ENCODE measurements at places on chromosomes 1 and 21.

GRCh38 chr1:62728963-62729362 is 40.8 kb upstream of the DOCK7 start:
- no peak for DNase-seq

- no peak for DNase-seq
Measured at GRCh38 chr1:173937062-173937461, 19.9 kb upstream of the SERPINC1 start.

DNA sequence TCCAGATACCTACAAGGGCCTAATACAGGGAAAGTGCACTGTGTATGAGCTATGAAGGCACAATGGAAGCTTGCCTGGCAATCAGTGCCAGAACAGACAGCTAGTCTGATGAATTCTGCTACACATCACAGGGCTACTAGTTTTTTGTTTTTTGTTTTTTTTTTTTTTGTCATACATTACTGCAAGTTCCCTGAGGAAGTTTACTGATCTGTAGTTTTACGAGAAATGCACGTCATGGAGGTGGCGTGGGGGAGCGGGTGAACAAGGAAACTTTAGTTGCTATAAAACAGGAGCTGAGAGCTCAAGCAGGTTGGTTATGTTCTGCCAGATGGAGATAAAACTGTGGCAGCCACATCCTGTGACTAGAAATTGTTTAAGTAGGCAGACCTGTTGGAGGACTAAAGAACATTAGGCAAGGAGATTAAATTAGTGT is 17.7 kb downstream of the PTPRC start:
- DNase-seq: peak; percentile 52

DNA sequence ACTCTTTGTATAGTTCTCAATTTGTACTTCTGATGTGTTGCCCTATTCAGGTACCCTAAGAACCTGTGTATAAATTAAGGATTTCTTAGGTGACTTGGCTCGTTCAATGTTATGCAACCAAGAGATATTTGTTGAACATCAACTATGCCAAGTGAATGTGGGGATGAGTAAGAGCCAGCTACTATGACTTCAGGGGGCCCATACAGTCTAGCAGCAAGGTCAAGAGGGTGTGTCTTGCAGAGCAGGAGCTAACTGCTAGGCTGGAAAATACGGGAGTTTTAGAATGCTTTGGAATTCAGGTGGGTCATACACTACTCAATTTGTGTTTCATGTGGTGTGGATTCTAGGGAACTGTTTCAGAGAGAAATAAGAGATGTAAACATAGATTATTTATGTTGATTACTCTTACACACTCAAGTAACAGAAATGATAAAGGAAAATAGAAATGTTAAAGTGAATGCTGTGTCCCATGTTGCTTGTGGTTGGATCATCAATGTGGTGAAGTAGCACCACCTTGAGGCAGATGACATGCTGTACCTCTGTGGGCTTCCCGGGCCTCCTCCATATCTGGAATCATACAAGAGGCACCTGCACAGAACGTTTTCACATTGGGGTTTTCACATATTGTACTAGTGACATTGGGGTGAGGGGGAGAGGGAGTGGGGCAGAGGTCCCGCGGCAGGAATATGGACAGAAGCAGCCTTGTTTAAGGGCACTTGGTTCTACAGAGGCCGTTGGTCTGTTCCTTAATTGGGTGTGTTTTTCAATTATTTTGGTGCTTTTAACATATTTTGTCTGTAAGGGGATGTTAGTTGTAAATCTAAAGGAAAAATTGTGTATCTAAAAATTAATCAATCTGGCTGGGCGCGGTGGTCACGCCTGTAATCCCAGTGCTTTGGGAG is 12.4 kb downstream of the ARPC5 start:
- no peak for DNase-seq

GRCh38 chr1:43975249-43975961 is 645 bp downstream of the ATP6V0B start:
- no peak for DNase-seq

GRCh38 chr1:186236921-186237320 is 138.1 kb downstream of the TPR start:
- no peak for DNase-seq

GRCh38 chr1:66695116-66695515 is 57.1 kb upstream of the DYNLT5 start:
- DNase-seq: no peak

DNA sequence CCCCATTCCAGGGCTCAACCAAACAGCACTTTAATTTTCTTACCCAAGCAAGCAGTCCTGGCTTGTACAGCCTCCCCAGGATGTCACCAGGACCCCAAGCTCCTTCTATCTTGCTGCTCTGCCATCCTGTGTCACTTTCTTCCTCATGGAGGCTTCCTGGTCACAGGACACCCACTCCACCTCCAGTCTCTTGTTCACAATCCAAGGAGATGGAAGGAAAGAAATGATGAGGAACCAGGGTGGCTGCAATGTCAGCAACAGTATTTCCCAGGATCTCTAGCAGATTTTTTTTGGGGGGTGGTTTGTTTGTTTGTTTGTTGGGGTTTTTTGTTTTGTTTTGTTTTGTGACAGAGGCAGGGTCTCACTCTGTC is 58.9 kb downstream of the RIPK4 start:
- DNase-seq: no peak

DNA sequence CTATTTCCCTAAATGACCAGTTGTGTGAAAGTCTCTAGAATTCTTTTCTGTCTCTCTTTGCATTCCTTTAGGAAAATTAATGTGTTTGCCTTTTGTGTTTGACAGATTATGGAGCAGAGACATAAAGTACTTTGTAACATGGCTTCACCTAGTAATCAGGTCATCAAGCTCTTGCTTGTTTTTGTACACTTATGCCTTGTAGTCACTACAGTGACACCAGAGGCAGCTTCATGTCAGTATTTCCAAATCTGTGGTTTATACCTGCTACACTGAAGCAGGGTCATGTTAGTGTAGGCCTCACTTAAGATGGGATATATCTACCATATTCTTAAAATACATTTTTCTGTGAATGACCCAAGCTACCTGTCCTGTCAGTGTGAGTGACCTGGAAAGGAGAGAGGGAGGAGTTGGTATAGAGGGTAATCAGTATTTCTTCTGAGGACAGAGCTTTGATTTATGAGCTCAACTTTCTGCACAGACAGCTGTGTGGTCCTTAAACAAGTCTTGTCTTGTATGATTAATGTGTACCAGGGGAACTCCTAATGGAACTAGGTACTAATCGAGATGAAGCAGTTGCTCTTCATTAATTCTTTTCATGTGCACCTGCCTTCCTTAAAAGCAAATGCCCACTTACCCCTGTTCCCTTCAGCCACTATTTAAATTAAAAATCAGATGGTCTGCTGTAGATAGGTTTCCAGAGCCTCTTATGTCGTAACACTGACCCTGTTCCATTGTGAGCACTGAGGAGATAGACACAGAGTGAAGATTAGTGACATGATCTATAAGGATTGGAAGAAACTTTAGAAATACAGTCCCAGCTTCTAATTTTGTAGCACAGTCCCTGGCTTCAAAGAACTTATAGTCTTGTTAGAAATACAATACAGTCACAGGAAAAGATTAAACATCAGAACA is 45.7 kb downstream of the MACO1 start:
- DNase-seq: no peak

DNA sequence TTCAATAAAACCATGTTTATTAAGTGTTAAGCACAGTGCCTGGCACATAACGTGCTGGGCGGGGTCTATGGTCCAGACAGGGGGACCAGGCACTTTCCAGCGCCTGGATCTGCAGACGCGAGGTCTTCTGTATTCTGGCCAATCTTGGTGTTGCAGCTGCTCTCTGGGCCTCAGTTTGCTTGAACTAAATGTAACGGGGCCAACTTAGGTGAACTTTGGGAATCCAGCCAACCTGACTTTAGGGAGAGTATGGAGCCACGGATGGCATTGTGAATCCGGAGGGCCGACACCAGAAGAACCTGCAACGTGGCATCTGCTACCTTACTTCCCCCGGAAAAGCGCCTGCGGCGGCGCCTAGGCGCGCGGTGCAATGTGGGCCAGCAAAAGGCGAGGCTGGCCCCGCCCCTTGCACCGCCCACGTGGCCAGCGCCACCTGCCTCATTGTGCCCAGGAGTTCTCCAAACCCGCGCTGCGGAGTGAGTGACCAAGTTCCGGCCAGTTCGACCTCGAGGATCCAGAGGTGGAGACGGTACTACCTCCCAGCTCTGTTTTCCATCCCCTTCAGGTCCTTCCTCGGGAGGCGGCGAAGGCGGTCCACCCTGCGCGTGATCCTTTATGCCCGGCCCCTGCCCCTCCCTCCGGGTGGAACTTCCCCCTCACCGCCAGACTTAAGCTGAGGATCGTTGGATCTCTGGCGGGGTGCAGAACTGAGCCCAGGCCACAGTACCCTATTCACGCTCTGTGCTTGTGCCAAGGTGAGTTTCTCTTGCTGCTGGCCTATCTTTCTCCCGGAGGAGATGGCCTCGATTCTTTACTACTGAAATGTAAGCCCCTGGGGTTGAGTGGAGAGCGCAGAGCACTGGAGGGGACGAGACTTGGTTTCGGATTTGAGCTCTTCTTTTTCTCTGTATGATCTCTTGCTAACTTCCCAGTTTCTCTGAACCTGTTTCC is at the start of gene AKR1A1:
Gene AKR1A1, plus strand, starts transcription at position 426 of the 951 bp plus-strand sequence. CDS start 10,969 bp downstream, outside the sequence.
- DNase-seq: peak; percentile 82

GRCh38 chr1:18013216-18013615 is 94.4 kb upstream of the IGSF21 start:
- no peak for DNase-seq

DNA sequence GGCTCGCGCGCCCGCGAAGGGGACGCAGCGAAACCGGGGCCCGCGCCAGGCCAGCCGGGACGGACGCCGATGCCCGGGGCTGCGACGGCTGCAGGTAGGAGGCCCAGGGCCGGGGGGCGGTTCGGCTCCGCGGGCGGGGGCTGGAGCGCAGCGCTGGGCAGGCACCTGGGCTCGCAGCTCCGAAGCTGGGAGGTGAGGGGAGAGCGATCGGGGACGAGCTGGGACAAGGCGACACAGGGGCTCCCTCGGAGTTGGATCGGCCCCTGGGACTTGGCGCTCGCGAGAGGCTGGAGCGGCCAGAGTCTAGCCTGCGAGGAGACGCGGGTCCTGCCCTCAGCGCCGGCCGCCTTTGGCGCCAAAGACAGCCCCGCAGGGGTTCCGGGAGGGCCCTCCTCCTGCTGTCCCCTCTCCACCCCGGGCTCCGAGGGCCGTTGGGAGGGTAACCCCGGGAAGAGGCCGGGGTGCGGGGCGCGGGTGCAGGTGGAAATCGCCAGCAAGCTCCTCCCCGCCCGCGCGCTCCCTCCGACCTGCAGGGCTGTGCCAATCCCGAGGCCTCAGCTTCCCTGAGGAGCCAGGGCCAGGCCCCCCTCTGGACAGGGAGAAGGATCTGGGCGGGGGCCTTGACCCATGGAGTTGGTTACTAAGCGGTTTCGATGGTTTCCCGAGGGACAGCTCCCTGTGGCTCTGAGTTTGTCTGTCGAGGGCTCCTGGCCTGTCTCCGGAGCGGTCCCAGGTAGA is 401 bp downstream of the TP73 start:
- DNase-seq: no peak

GRCh38 chr1:6181347-6181770 is 1.2 kb upstream of the CHD5 start:
- no peak for DNase-seq

- DNase-seq: no peak
Measured at GRCh38 chr1:111980686-111981085, 8.8 kb downstream of the KCND3 start.

DNA sequence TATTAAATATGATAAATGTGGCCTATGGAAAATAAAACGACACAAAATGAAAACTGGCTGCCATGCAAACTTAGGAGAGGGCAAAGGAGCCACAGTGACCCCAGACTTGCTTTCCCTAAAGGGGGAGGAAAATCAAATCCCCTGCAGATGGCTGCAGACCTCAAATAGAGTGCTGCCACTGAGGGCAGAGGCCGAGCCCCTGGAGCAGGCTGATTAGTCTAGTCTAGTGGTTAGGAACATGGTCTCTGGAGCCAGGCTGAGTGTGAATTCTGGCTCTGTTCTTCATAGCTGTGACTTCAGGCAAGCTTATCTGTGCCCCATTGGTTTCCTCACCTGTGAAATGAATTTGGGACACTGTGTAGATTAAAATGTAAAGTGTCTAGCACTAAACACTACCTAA is 60.8 kb downstream of the ITPKB start:
- DNase-seq: no peak

GRCh38 chr1:111214074-111214801 is 13.3 kb upstream of the CHI3L2 start:
- no peak for DNase-seq

DNA sequence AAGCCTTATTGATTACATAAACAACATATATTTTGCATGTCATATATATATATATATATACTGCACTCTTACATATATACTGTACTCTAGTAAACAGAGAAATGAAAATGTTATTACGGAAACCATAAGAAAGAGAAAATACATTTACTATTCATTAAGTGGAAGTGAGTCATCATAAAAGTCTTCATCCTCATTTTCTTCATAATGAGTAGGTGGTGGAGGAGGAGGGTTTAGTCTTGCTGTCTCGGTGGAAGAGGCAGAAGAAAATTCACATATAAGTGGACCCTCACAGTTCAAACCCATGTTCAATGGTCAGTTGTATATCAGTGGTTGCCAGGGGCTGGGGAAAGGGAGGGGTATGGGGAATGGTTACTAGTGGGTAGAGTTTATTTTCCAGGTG is 8.0 kb upstream of the IFNLR1 start:
- no peak for DNase-seq

- no peak for DNase-seq
Measured at GRCh38 chr1:245657371-245657770, 502.6 kb downstream of the KIF26B start.

- DNase-seq: no peak
Measured at GRCh38 chr1:21671915-21672314, 2.8 kb upstream of the RAP1GAP start.

DNA sequence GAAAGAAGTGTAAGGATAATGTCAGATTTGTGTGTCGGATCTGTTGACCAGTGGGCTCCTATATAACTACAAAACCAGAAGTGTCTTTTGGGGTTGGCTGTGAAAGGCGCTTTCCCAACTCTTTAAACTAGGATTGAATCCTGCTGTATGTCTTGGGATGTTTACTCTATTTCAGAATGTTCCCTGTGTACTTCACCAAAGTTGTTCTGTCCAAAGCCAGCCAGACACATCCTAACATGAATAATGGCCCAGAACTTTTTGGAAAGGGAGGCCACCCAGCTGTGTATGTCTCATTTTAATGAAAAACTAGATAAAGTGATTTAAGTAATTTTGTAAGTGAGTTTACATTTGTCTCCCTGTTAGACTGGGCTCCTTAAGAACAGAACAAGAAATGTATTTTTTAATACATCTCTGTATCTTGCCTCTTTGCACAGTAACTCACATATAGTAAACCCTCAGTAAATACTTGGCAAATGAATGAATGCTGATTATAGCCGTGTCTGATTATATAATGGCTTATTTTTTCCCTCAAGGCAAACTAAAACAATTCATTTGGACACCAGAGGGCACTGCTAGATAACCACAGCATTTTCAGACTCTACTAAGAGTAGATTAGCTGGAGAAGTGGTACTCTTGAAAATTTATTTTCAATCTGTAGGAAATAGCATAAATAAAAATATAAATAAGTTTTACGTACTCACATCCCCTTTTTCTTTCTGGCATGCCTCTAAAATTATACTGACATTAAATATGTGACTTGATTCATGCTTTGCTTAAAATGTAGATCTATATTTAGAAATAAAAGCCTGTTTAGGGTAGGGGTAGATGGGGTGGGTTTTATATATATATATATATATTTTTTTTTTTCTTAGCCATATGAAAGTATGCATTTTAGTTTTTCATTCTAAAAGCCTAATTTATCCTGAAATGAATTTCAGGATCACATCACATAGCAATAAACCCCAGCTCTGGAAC is 23.8 kb downstream of the TSEN15 start:
- DNase-seq: no peak

All from activated T-helper 9 cell treated with anti-CD3 and anti-CD28 coated beads, Interleukin-2, amount 50 U/mL, for 16 hours (primary cell).